ENCODE measurements at places on chromosomes 6 and 20.

GRCh38 chr6:6152060-6152459 is 145.3 kb upstream of the NRN1 start:
- DNase-seq, result no peak

DNA sequence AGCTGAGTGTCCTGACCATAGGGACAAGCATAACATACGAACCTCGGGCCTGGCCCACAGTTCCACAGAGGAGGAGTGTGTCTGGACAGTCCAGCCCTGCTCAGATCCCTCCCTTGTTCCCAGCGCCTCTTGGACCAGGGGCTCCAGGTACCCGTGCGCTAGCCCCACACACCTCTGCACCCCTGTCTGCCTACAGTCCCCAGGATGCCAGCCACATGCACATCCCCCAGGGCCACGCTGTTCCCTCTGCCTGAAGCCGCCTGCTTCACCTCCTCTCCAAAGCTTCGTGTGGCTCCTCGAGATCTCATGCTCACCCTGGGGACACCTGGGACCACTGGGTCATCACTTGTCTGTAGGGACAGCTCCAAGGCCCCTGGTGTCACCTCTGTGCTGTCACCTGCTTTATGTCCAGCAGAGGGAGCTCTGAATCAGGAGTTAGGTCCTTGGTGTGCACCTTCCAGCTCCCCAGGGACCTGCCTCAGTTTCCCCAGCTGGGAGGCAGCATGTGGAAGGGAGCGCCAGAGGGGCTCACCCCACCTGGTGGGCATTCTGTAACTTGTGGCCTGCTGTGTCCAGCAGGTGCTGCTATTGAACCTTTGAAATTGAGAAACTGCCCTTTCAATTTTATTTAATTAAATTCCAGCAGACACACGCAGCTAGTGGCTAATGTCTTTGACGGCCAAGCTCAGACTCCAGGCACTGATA is 7.3 kb upstream of the YTHDF1 start:
- DNase-seq, result peak; percentile 58

DNA sequence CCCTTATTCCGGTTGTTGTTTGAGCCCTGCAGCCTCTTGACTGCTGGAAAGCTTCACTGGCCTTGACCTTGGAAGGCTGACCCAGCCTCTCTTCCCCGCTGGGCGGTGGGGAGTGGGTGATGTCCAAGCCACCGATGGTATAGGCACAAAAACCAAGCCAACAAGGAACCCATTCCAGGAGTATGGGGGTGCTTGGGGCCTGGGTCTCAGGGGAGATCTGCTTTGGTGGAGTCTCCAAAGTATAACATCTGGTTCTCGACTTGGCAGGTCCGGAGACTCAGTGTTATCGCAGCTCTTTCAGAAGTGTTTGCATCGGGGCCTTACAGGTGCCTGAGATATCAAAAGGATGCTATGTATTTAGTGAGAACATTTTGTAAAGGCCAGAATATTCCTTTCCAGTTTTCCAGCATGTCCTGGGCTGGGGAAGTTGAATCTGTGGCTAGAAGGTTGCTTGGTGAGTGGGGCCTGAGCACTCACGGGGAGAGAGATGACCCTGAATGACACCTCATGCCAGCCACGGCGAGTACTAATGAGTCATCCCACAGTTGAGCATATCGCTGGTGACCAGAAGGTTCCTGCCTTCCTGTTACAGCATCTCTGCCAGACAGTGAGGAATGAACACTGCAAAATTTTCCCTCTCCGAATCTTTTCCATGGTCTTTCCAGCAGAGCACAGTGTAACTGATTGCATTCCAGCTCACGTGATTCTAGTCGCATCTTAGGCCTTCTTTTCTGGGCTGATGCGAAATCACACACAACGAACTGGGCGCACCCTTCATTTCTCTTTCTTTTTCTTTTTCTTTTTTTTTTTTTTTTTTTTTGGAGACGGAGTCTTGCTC is 133.9 kb downstream of the ZDHHC14 start:
- DNase-seq, result no peak

DNA sequence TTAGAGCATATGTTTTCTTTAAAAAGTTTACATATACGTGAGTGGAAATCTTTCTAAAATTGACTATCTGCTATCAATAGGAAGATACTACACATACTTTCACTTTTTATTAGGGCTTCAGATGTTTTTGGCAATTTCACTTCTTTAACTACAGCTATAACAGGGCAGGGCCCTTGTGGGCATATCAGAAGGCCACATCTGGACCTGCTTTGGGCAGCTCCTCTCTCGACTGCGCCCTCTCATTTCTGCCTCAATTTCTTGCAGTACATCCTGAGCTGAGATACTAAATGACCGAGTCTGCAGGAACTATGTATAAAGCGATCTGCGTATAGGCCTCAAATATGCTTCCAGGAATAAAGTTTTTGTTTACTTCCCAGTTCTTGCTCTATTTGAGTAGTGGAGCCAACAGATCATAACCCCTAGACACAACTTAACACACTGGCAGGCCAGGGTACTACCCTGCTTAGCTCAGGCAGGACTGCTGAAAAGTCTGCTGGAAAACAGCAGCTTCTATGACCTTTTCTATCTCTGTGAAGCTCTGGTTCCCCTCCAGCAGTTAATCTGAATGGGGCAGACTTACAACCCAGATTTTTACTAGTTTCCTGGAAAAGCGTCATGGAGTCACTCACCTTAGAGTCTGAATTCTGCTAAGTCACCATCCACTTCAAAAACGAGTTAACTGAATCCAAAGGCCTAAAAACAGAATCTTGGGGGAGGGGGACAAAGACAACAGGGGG is 12.7 kb downstream of the GCLC start:
- no peak for DNase-seq

Data from OCI-LY7 (cell line).